ENCODE measurements at places on chromosomes 1 and 21. TPM values are rescaled to one million over a fixed set of nuclear protein-coding genes. Genes with fewer than 3 reads are reported as not detected.
A peak's percentile ranks its signal among the peaks of the same experiment; 100 is the strongest.

DNA sequence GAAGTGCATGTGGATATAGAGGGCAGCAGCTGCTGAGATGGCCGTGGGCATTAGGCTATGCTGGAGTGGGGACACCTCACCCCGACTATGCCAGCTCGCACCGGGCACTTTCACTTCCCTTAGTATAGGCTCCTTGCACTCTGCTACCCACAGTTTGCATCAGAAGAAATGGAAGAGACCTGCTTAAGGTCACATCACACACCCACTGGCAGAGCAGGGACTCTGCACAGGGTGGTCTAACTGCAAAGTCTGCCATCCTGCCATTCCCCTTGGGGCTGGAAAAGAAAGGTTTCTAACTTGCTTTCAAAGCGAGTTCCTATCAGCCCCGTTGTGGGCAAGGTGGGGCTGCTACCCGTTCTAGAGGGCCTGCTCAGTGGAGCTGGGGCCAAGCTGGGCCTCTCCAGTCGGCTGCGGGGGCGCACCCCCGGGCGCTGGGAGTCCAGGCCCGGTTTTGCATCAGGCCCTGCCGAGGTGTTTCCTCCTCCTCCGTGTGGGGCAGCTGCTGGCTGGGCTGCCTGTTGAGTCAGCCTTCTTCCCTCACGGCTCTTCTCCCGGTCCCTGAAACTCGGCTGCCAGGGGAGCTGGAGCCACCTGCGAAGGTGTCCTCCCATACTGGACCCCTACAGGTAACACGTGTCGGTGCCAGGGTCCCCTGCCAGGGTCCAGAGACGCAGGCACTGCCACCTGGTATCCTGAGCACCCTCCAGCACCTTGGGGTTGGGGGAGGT is at the start of gene SYTL1:
TSS of gene SYTL1 (plus strand) at position 498 of the 728 bp plus-strand sequence. CDS start 3,313 bp downstream, outside the sequence.
- DNase-seq, result peak; percentile 78

DNA sequence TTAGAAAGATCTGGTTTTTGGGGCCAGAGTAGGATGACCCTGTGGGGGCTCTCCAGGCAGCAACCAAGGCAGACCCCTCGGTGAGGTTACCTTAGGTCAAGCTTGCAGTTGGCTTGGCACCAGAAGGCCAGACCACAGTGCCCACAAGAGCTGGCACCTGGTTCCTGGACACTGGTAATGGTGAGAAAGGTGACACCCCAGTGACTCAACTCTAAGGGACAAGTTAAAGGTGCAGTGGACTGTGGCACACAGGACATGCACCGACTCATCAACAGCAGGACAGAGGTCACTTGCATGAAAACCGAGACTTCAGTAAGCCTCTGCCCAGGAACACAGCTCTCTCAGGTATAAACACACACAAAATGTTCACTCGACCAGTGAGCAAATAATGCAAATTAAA is 6.7 kb downstream of the LRRC38 start:
- no peak for DNase-seq

DNA sequence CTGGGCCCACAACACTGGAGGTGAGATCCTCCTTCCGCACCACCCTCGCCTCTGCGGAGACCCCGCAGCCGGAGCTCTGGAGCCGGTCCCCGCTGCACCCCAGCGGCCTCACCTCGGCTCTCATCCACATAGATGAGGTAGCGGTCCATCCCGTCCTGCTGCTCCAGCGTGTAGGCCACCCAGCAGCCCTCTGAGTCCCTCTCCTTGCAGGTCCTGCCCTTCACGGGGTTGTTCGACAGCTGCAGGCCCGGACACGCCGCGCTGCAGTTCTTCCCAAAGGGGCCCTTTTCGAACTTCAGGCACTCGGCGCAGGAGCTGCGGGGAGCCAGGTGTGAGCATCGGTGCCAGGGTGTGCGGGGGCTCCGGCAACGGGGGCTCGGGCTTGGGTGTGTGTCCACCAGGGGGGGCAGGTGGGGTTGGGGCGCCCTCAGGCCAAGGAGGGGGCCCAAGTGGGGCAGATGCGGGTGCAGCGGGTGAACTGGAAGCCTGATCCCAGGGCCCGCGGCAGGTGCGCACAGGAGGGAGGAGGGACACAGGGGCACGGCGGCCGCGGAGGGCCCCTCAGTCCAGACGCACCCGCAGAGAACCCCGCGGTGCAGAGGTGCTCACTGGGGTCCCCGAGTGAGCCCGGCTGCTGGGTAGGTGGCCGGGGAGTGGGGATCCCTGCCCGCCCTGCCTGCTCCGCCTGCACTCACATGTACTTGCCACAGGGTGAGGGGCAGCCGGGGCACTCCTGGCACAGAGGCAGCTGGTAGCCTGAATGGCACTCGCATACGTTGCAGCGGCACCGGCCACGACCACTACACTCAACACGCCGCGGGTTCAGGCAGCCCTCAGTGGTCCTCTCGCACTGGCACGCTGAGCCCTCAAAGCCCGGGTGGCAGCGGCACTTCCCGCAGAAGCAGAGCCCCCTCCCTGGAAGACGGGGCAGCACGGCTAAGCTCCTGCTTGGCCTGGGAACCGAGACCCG is 15.4 kb upstream of the PTTG1IP start:
- DNase-seq, result no peak

DNA sequence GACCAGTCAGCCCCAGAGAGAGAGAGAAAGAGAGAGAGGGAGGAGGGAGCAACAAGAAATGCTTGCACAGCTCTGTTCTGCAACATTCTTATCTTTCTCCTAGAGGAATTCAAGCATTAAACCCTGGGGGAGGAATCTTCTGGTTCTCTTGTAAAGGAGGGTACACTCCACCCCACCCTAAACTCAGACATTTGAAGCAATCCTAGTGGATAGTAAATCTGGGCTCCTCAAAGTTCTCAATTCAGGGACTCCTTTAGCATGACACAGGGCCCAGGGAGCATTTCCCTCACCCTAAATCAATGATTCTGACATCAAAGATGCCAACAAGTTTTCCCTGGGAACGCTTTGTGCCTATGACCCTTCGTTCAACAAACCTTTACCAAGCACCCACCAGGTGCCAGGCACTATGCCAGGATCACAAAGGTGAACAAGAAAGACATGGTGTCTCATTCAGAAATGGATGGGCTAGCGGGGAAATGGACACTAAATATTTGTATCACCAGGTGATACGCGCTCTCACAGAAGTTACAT is 11.9 kb upstream of the CAPN2 start:
- DNase-seq, result no peak

- no peak for DNase-seq
Observed at GRCh38 chr1:24767351-24767750, 22.1 kb downstream of the CLIC4 start.

- DNase-seq, result no peak
Observed at GRCh38 chr1:56495538-56495937, 83.8 kb downstream of the PLPP3 start.

DNA sequence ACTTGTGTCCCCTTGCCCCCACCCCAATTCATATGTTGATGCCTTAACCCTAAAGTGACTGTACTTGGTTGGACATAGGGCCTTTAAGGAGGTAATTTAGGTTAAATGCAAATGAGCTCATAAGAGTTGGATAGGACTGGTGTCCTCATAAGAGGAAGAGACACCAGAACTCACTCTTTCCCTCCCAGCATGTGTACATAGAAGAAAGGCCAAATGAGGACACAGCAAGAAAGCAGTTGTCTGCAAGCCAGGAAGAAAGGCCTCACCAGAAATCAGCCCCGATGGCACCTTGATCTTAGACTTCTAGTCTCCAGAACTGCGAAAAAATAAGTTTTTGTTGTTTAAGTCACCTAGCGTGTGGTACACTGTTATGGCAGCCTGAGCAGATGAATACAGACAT is 45.5 kb downstream of the RAB3GAP2 start:
- no peak for DNase-seq

GRCh38 chr1:14937288-14937949 is 216.1 kb upstream of the TMEM51 start:
- DNase-seq, result no peak

DNA sequence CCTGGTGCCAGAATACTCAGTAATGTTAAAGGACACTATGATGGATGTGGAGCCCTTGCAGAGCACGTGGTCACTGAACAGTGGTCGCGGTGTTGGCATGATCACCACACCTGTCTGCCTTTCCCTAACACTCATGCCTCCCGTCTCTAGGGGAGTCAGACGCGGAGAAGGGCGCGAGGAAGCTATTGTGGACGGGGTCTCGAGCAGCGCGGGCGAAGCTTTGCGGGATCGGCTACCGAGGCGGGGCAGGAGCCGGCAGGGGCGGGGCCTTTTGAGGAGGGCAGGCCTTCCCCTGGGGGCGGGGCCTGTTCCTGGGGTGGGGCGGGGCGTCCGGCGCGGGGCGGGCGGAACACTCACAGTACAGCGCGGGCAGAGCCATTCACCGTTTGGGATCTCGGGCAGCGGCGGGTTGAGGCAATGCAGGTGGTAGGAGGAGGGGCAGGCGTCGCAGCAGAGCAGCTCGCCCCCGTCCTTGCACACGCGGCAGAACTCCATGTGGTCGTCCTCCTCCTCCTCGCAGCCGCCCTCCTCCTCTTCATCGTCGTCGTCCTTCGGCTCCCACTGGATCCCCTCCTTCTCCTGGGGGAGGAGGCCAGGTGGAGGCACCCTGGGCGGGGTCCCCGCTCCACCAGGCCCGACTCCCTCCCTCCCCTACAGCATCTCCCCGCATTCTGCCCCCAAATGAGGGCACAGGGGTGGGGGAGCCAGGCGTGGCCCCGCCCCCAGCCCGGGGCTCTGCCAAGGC is 31.5 kb downstream of the CHD5 start:
- DNase-seq, result peak; percentile 77

DNA sequence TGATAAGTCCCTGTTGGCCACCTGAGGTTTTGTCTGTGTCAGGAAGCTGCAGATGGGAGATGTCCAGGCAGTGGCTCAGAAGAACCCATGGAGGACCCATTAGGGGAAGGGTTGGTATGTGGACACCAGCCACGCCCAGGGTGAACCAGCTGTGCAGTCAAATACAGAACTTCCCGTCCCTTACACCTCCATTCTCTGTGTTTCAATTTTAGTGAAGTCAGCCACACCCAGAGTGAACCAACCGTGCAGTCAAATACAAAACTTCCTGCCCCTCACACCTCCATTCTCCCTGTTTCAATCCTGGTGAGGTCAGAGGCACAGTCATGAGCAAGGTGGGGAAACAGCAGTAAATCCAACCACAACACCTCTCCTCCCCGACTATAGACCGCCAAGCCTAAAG is 27.4 kb downstream of the BACE2 start:
- DNase-seq, result no peak

DNA sequence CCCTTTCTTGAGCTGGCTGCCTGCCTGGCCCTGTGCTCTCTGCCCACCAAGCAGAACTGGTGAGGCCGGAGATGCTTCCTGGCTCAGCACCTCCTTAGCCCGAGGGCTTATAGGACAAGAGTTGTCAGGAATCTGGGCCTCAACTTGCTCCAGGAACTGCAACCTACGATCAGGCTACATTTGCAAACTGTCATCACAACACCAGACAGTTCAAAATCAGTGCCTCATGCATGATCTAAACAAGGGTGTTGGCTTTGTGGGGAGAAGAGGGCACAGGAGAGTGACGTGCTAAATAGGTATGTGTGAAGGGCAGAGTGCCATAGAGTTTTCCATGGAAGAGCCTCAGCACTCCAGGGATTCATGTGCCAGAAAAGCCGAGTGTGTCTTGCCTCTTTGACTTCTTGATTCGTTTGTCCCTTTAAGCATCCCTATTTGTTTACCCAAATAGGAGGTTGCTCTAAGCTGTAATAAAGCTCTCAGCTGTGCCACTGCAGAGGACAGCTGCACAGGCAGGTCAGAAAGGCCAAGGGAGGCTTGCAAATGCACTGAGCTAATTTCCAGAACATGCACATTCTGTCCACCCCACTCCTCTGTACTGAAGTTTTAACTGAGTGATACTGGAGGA is 30.2 kb upstream of the NEK2 start:
- no peak for DNase-seq

DNA sequence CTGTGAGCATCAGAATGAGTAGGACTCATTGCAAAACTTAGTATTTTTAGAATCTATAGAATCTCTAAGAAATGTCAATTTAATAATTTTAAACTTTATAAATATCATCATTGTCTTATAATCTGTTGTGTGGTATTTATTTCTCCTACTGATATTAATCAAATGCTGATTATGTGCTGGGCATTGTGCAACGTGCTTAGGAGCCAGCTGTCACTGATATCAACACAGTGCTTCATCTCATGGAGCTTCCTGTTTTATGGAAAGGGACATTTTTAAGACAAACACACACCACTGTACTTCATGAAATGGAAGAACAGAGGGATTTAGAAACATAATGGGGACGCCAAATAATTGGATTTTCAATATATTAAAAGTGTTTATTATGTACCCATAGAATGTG is 737.9 kb upstream of the TMPRSS15 start:
- no peak for DNase-seq

- DNase-seq, result peak; percentile 41
Observed at GRCh38 chr1:245431706-245432105, 276.9 kb downstream of the KIF26B start.

DNA sequence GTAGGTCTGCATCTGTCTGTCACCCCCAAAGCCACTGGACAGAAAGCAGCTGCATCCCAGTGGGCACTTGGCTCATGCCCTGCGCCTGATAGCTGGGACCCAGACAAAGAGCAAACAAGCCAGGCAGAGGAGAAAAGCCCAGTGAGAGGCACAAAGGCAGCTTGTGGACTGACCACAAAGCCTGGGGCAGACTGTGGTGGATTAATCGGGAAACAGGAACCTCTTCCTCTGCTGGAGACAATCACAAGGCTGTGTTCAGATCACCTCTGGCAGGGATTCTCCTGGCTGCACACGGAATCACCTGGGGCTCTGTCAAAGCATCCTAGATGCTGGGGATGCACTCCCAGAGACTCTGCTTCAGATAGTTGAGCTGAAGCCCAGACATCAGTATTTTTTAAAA is 15.2 kb upstream of the GJB5 start:
- DNase-seq, result no peak

DNA sequence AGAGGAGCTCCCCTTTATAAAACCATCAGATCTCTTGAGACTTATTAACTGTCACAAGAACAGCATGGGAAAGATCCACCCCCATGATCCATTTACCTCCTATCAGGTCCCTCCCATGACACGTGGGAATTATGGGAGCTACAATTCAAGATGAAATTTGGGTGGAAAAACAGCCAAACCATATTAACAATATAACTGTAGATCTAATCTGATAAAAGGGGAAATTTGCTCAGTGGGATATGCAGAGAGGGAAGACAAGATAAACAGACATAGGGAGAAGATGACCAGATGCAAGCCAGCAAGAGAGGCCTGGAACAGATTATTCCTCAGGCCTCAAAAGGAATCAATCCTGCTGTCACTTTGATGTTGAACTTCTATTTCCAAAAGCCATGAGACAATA is 841.5 kb downstream of the LRRIQ3 start:
- DNase-seq, result no peak

DNA sequence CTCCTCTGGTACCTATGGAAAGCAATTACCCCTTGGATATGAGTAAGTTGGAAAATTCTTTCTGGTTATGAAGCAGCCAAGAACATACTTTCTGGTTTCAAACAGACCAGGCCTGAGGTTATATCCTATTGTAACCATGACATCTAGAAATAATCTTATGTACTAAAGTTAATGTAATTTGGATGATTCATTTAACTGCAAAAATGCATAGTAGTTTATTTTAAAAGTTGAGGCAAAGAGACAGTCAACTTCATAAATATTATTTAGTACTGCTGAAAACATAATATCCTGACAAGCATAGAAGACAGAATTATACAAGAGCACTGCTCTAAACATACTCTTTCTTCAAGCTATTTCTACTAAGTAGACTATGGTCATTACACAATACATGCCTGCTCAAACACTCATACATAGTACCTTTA is 25.5 kb downstream of the ODF2L start:
- no peak for DNase-seq

GRCh38 chr1:6443339-6444115 is 19.0 kb downstream of the ESPN start:
- DNase-seq, result no peak

RGL1 gene
- total RNA-seq, result 30.7 TPM

GJB3 gene
- total RNA-seq, result 8.8 TPM

NTRK1 gene
- 1.0 TPM for total RNA-seq

MYBPH gene
- total RNA-seq, result not detected

FAM177B gene
- total RNA-seq, result 1.1 TPM

All from kidney (tissue), 22 donors.